ENCODE measurements at places on chromosomes 7 and 10. TPM values are rescaled to one million over a fixed set of nuclear protein-coding genes. Genes with fewer than 3 reads are reported as not detected.

The PPP1R3C gene
- total RNA-seq, result not detected

The OPALIN gene
- total RNA-seq, result not detected

The ZNF239 gene
- total RNA-seq, result not detected

The PSPH gene
- total RNA-seq, result 45.1 TPM

The INA gene
- total RNA-seq, result not detected

The CDHR3 gene
- 0.30 TPM for total RNA-seq

The ELMO1 gene
- 101 TPM for total RNA-seq

Data from OCI-LY7 (cell line).